ENCODE measurements at places on chromosomes 16 and 17. TPM values are rescaled to one million over a fixed set of nuclear protein-coding genes. Genes with fewer than 3 reads are reported as not detected.

DNA sequence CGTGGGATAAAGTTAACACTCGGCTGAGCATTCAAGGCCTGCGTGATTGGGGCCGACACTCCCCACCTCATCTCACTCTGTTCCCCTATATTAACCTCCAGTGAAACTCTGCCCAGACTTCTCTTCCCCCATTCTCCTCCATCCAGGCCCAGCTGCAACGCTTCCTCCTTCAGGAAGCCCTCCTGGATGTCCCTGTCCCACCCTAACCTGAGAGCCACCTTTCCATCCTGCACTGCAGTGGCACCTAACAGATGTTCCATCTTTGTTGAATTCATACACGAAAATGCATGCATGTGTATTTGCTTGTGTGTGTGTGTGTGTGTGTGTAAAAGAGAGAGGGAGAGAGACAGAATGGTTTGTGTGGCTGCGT lies 32.6 kb upstream of the SBK1 start:
- H3K27ac ChIP-seq = no peak overlapping the region
- H3K4me3 ChIP-seq = no peak overlapping the region
- peaks cover 6% of the 10 kb centered on the region for H3K4me1 ChIP-seq
- no peaks in the 10 kb centered on the region for H3K36me3 ChIP-seq

Gene MYH13
- not detected for total RNA-seq

- no peaks in the 10 kb centered on the region for H3K4me1 ChIP-seq
- H3K27me3 ChIP-seq = peaks cover 69% of the 10 kb centered on the region
- no peak for DNase-seq
- H3K4me3 ChIP-seq = no peak overlapping the region
- no peaks in the 10 kb centered on the region for H3K36me3 ChIP-seq
- H3K27ac ChIP-seq = no peak overlapping the region
Measured at GRCh38 chr16:66847533-66848067, 3.4 kb downstream of the CA7 start.

DNA sequence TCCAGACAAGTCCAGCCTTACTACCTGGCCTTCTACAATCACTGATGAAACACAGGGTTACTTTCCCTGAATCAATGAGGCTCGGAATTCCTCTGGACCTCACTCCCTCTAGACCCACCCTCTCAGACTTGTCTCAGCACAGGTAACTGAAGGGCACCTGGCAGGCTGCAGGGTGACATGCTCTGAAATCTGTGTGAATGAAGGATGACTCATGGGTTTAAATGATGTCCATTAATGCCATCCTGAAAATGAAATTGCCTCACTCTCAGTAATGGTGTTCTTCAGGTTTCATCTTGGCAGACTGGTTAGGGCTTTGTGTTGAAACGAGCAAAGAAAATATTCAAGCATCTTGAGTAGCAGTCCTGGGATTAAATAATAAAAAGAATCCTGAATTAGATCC lies 134.4 kb downstream of the MAF start:
- H3K4me1 ChIP-seq = no peaks in the 10 kb centered on the region
- H3K27me3 ChIP-seq = no peaks in the 10 kb centered on the region
- no peaks in the 10 kb centered on the region for H3K36me3 ChIP-seq

Gene SBK1
- 79.0 TPM for total RNA-seq

DNA sequence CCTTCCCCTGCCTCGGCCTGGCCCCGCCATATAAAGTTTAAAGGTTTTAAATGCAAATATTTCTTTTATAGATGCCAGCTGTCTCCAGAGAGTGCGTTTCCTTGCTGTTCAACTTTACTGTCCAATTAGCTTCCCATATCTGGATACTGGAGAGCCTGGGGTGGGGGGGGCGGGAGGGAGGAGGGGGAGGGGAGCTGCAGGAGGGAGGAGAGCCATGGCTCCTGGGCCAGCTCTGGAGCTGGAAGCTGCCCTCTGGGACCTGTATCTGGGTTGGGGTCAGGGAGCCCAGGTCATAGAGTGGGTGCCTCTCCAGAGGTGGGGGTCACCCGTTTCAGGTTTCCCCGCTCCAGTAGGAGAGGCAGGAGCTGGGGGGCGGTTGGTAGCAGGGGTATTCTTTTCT lies 6.2 kb upstream of the GSE1 start:
- DNase-seq = no peak
- peaks cover 28% of the 10 kb centered on the region for H3K27me3 ChIP-seq
- peaks cover 75% of the 10 kb centered on the region for H3K4me1 ChIP-seq
- H3K36me3 ChIP-seq = no peaks in the 10 kb centered on the region
- H3K4me3 ChIP-seq = peak overlapping the region; percentile 66

DNA sequence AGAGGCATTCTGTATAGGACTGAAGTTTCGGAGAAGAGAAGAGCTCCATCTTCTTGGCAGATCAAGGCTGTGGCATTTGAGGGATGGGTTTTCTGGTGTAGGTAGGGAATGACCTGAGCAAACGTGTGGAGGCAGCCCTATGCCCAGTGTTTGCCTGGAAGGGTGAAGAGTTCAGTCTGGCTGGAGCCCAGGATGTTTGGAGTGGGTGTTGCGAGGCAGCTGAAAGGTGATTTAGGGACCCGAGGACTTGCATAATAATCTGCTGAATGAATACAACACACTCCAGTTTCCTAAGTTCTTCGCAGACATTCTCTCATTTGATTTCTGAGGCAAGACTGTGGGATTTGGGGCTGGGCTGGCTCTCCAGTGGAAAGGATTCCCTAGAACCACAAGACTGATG lies 186.2 kb downstream of the CYLD start:
- H3K4me1 ChIP-seq = no peaks in the 10 kb centered on the region
- H3K4me3 ChIP-seq = no peak overlapping the region
- no peak overlapping the region for H3K27ac ChIP-seq
- DNase-seq = no peak
- no peaks in the 10 kb centered on the region for H3K36me3 ChIP-seq

Gene ITGB4
- total RNA-seq = 1.4 TPM

DNA sequence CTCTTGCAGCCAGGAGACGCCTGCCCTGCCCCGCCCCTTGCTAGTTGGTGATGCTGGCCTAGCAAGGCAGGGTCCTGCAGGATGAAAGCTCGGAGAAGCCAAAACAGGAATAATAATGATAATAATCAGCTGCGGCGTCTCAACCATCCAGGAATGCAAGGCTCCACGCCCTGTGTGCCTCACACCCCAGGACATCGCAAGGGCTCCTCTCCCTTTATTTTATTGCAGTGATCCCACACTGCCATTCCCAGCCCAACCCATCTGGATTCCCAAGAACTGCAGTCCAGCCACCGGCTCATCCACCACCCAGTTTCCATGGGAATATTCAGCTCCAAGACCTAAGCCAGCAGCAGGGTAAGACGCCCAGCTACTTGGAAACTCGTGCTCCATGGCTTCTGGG lies 21.0 kb upstream of the ZNF652 start:
- no peak for DNase-seq
- no peak overlapping the region for H3K4me3 ChIP-seq
- no peaks in the 10 kb centered on the region for H3K36me3 ChIP-seq
- H3K27me3 ChIP-seq = no peaks in the 10 kb centered on the region

DNA sequence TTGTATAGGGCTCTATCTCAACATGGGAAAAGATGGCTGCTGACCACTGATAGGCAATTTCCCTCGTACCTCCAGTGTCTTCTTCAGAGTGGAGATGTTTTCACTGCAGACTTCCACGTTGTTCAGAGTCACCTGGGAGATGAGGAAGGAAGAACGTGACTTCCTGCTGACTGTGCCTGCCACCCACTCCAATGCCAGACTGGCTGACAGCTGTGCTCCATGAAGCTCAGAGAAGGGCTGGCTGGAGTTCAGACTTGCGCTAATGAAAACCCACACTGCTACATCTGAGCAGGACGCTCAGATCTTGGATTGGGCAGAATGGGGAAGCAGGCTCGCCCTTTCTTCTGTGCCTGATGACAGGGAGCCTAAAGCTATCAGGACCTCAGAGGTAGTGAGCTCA lies 33.1 kb downstream of the COG4 start:
- H3K27ac ChIP-seq = no peak overlapping the region
- H3K4me1 ChIP-seq = no peaks in the 10 kb centered on the region
- no peaks in the 10 kb centered on the region for H3K27me3 ChIP-seq
- no peak for DNase-seq
- no peak overlapping the region for H3K4me3 ChIP-seq

DNA sequence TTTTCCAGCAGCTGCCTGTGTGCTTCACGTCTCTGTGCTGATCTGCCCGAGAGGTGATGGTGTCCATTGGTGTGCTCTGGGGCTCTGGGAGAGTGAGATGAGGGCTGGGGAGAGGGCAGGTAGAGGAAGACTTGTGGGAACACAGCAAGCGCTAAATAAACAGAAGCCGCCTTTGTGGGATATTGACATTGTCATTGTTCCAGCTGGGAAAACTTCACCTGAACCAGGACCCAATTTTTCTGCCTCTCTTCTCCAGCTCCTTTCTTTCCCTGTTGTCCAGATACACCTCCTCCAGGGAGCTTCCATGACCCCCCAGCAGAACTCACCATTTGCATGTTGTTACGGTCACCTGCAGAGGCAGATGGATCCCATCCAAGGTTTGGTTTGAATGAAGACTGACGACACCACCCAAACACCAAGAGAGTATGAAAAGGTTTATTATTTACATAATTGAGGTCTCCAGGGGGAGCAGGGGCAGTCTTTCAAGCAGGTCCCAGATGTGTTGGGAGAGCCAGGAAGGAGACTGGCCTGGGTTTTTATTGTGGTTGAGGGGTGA lies 3.6 kb upstream of the ITGA3 start:
- no peak for DNase-seq
- no peak overlapping the region for H3K27ac ChIP-seq
- H3K4me1 ChIP-seq = peaks cover 57% of the 10 kb centered on the region
- peaks cover 41% of the 10 kb centered on the region for H3K27me3 ChIP-seq
- H3K4me3 ChIP-seq = peak overlapping the region; percentile 32

DNA sequence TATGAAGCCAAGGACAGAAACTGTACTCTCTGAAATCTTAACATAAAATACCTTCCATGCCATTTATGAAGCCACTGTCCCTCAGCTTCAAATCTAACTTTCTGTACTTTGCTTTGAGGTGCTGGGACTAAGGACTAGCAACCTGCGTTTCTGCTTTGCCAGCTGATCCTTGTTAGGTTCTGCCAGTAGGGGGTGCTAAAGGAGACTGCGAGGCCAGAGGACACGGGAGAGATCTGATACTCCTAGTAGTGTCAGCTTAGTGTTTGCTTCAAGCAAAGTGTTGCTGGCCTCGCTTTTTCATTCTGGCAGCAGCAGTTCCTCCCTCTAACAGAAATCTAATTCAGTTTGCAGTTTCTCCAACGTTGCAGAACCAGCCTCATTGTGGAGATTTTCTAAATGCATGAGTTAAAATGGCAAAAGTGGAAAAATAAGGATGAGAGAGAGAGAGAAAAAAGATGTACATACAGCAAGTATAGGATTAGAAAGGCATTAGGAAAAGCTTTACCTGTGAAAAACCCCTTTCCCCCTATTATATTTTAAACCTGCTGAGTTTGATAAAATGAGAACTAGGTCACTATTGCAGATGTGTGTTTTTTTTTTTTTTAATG lies 297.5 kb downstream of the CA10 start:
- no peaks in the 10 kb centered on the region for H3K36me3 ChIP-seq
- H3K4me3 ChIP-seq = no peak overlapping the region
- H3K27me3 ChIP-seq = peaks cover 65% of the 10 kb centered on the region
- DNase-seq = peak; percentile 60
- no peak overlapping the region for H3K27ac ChIP-seq
- no peaks in the 10 kb centered on the region for H3K4me1 ChIP-seq

Gene CDT1
- total RNA-seq = 79.6 TPM

Measured in neural crest cell (in vitro differentiated cells).